ENCODE measurements at places on chromosomes 11 and 22. TPM values are rescaled to one million over a fixed set of nuclear protein-coding genes. Genes with fewer than 3 reads are reported as not detected.

The DDTL gene
- 4.1 TPM for total RNA-seq

DNA sequence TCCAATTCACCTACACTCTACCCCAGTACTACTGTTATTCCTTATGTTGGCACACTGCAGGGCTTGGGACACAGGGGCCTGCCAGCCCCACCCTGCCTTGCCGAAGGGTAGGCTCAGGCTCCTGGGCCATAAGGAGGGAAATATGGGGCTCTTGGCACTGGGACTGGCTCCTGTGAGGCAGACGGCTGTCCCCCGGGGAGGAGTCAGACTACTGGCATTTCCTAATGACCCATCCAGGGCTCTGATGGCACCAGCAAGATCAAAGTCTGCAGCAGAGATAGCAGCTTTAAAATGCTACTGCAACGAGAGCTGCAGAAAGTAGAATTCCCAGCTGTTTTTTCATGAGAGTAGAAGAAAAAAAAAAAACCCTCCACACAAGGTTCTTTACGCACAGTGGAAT, 42.2 kb upstream of the CYP2D6 start:
- peaks cover 24% of the 10 kb centered on the region for H3K36me3 ChIP-seq
- H3K4me3 ChIP-seq, result no peak overlapping the region
- H3K4me1 ChIP-seq, result peaks cover 34% of the 10 kb centered on the region
- H3K27me3 ChIP-seq, result no peaks in the 10 kb centered on the region

DNA sequence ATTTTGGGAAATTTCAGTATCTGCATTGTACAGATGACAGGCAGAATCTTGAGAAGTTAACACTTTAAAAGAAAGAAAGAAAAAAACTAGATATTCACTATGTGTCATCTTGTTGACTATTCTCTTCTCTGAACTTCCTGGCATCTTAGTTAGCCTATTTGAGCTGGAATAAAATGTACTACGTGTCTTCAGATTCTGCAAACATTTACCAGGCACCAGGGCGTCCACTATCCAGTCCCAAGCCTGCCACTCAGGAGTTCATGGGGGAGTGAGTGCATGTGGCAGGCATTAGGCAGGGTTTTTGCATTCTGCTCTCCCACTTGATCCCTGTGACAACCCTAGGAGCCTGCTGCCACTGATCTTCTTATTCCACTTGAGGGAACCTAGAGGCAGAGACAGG, 25.0 kb downstream of the TIMP3 start:
- H3K36me3 ChIP-seq, result no peaks in the 10 kb centered on the region
- DNase-seq, result no peak
- H3K27me3 ChIP-seq, result peaks cover 12% of the 10 kb centered on the region
- H3K4me1 ChIP-seq, result no peaks in the 10 kb centered on the region
- no peak overlapping the region for H3K4me3 ChIP-seq

- DNase-seq, result peak; percentile 52
- no peaks in the 10 kb centered on the region for H3K4me1 ChIP-seq
- no peak overlapping the region for H3K4me3 ChIP-seq
- H3K27me3 ChIP-seq, result no peaks in the 10 kb centered on the region
- H3K27ac ChIP-seq, result no peak overlapping the region
Observed at GRCh38 chr22:31089160-31090100, 8.3 kb downstream of the SMTN start.
